ENCODE measurements at places on chromosomes 5 and 9.

- no peak for DNase-seq
These were observed 62.3 kb downstream of the GTF3C4 start for GRCh38 chr9:132732326-132733259.

GRCh38 chr9:4068914-4069313 is 231.0 kb downstream of the GLIS3 start:
- no peak for DNase-seq

GRCh38 chr9:33220681-33221567 is 19.0 kb upstream of the SPINK4 start:
- no peak for DNase-seq

- DNase-seq = no peak
These were observed 286.4 kb downstream of the FANCC start for GRCh38 chr9:95030920-95031642.

- DNase-seq = peak; percentile 89
These were observed 159.5 kb upstream of the CDH10 start for GRCh38 chr5:24804221-24804681.

DNA sequence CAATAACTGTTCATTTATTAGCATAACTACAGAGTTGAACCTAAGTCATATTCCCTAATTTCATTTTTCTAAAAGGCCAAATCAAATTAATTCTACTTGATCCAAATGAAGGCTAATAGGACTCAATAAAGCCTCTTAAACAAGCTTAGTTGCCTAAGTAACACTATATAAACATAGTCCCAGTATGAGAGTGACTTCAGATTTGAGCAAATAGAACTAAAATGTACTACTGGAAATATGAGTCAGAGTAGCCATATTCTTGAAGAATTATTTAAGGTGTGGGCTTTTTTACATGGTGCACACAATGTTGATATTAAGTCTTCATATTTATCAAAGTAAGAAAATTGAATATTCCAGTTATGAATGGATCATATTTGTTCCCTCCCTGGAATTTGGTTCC is 872.3 kb downstream of the MAT2B start:
- no peak for DNase-seq

GRCh38 chr9:16254674-16255073 is 615.8 kb downstream of the BNC2 start:
- no peak for DNase-seq

GRCh38 chr5:172575816-172576545 is 65.1 kb upstream of the NEURL1B start:
- no peak for DNase-seq

DNA sequence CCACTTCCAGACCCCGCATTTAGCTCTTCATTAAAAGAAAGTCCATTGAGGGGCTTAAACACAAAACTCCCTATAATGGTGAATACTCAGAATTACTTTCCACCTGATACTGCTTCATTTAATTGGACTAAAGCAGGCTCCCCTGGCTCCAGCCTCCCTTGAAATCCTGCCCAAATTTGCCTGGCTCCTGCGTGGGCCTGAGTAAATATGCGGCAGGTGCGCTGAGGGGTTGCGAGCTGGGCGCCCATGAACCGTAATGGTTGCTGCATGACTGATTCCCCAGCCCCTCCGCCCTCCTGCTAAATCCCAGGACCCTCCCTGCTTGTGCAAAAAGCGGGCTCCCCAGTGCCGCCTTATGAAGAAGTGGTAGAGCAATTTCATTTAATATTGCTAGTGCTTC is 639.7 kb downstream of the BNC2 start:
- DNase-seq = no peak

DNA sequence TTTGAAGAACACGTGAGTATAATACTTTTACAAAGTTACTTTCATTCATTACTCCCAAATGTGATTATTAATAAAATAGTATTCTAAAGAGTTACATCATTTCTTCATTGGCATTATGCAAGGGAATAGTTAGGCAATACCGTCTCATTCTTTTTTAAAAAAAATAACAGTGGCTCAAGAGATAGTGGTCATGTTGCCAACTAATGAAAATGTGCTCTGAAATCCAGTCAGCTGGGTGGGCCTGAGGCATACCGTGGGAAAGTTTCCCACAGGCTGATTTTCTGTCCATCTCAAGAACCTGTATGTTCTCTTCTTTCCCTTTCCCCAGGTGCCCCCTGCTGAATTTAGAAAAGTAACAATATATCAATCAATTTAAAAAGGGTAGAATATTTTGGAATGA is 40.8 kb upstream of the ROPN1L start:
- DNase-seq = peak; percentile 16

DNA sequence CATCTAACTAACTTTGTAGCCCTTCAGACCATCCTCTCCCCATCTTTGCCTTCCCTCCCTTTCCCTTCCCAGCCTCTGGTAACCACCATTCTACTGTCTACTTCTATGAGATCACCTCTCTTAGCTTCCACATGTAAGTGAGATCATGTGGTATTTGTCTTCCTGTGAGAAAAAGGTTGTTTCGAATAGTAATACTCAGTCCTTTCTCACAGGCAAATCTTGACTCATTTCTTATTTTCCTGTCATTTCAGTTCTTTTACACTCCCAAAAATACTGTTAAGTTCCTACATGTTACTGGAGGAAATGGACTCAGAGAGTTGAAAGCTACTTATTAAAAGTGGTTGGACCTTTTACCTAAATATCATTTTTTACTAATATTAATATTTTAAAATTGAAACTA is 82.1 kb downstream of the SLF1 start:
- DNase-seq = no peak

GRCh38 chr5:142618130-142618523 is 67.8 kb downstream of the FGF1 start:
- peak; percentile 87 for DNase-seq

- DNase-seq = peak; percentile 62
These were observed 984 bp downstream of the STXBP1 start for GRCh38 chr9:127612939-127613582.

DNA sequence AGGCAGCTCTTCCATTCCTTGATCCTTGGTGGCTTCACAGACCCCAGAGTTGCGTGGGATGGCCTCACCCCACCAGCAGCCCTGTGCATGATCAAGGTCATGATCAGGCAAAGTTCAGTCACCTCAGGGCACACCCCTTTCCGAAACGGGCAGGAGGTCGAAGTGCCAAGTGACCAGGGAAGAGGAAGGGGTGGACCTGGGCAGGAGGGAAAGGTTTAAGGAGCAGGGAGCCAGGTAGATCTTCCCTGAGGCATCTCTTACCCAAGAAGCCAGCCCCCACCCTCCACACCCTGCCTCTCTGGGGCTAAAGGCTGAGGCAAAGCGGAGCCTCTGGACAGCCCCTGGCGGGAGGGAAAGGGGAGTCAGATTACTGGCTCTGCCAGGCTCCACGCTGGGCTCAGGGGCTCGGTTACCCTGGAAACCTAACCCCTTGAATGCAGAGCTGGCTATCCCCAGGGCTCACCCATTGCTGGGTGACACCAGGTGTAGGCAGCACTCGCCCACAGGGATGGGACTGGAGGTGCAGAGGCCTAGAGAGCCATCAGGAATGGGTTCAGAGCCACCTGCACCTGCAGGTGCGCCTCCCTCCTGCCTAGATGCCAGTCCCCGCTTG is 3.6 kb downstream of the MGAT4B start:
- DNase-seq = no peak

GRCh38 chr9:7546261-7546660 is 253.3 kb downstream of the DMAC1 start:
- no peak for DNase-seq

DNA sequence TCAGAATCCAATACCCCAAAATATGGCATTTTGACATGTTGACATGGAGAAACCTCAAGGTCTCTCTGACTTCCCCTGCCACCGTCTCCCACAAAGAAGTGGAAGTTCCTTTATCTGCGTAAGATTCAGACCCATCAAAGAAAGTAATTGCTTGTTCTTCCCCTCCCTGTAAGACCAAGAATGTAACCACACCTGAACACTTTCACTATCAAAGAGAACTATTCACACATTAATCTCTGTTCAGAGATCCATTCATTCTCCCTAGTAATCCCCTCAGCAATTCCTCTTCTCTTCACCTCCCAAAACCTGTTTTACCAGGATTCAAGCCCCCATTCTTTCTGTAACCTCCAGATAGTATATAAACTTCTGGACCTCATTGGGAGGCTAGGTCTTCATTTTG is 4.1 kb upstream of the SLC1A1 start:
- no peak for DNase-seq

DNA sequence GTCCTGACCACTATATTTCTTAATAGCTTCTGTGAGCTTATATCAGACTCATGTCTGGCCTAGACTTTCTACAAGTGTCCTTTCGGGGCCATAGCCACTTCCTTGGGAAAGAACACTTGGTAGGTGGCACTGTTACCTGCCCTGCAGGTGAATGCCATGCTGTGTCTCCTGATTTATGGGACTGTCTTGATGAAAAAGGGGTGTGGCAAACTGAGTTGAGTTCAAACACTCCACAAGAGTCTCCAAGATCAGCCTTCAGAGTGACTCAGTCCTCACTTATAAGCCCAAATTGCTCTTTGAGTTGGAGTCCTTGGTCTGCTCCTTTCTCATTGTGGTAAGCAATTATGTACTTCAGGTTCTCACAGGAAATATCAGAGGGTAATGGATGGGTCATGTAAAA is 9.9 kb upstream of the ANKHD1 start:
- no peak for DNase-seq

DNA sequence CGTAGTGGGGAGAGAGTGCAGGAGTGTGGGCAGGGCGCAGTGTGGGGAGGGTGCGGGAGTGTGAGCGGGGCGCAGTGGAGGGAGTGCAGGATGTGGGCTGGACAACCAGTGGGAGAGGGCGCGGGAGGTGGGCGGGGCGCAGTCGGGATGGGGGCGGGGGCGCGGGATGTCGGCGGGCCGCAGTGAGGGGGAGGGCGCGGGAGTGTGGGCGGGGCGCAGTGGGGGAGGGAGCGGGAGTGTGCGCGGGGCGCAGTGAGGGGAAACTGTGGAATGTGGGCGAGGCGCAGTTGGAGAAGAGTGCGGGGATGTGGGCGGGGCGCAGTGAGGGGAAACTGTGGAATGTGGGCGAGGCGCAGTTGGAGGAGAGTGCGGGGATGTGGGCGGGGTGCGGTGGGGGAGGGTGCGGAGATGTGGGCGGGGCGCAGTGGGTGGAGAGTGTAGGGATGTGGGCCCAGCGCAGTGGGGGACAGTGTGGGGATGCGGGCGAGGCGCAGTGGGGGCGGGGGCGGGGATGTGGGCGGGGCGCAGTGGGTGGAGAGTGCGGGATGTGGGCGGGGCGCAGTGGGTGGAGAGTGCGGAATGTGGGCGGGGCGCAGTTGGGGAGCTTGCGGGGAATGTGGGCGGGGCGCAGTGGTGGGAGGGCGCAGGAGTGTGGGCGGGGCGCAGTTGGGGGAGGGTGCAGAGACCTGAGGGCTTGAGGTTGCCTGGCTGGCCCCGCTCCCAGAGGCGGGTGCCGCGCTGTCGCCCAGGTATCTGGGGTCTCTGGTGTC is at the start of gene NXNL2:
Gene NXNL2 (plus strand): TSS at position 723 of the 770 bp plus-strand sequence. CDS start 257 bp downstream, outside the sequence.
- DNase-seq = peak; percentile 88

DNA sequence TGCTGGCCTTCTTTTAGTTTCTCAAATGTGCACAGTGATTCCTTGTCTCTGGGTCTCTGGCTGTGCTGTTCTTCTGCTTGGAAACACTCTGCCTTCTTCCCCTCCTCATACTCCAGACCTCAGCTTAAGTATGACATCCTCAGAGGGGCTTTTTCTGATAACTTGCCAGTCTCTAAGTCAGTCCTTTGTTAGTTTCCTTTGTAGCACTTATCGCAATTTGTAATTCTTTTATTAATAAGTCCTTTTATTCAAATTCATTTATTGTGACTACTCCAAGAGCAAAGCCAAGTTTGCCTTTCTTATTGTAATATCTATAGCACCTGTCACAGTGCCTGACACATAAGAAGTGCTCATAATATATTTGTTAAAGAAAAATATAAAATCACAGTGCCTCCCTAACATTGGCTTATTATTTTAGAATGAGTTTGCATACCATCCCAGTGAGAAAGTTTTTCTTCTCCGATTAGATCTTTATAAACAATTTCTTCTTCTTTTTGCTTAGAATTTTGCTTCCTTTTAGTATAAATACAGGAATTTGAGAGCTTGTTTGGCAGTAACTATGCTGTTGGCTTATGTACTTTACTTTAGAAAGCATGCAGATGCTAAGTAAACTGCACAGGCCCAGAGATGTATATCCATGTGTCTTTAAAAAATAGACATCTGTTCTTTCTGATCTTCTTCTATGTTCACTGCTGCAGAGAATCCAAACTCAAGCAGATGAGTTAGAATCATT is 198.0 kb downstream of the GAS1 start:
- DNase-seq = no peak

DNA sequence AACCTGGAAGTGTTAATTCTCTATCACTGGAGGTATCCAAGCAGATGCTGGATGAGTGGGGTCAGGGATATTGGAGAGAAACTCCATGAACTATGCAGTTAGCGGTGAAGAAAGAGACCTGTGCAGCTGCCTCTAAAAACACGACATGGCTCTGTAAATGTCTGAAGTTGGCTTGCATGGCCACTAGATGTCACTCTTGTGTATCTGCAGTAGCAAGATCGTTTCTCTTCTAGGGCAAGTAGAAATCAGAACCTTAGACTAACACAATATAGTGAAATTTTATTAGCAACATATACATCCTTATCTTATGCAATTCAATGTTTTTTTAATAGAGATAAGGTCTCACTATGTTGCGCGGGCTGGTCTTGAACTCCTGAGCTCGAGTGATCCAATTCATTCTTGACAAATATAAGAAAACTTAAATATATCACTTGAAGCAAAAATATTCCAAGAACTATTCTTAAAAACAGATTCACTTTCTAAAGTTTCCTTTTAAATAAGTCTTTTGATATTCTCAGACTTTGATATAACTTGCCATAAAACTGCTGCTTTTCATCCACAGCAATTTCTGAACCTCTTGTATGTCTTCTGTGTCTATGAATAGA is 2.9 kb downstream of the OR2S2 start:
- DNase-seq = peak; percentile 78

DNA sequence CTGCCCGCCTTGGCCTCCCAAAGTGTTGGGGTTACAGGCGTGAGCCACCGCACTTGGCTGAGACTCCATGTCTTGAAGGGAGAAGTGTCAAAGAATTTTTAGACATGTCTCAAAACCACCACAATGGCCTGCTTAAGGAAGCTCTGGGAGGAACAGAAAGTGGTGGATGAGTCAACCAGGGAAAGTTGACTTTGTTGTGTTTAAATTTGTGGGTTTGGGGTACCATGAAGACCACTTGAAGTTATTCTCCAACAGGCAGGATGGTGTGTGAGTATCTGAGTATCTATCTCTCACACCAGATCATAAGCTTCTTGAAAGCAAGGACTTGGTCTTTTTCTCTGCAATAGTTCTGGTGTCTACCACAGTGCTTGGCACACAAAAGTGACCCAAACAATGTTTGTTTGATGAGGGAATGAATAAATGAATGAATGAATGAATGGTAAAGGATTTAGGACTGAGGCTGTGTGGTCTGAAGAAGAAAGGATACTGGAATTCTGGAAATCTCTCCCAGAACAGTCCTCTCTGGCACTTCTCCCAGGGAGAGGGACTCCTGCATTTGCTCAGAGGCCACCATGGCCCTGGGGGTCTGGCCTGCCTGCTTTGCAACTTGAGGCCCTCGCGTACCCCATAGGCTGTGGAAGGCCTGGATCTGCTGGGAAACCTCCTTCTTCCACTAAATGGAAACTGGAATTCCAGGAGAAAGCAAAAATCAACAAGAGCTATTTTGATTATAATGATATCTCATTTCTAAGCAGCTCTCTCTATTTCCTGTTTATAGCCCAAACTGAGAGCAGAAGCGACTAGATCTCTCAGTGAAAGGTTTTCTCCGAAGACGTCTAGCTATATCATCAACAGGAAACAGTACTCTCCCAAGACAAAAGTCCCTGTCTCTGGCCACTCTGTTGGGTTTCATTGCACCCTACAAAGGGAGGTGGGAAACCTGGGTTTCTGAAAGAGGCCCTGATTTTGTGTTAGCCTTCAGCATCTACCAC is 187.9 kb downstream of the PALM2AKAP2 start:
- DNase-seq = no peak

GRCh38 chr5:126615286-126615685 is 14.5 kb downstream of the PHAX start:
- DNase-seq = no peak
